ENCODE measurements at places on chromosomes 13 and 19. TPM values are rescaled to one million over a fixed set of nuclear protein-coding genes. Genes with fewer than 3 reads are reported as not detected.

The SIGLEC5 gene
- total RNA-seq = not detected

The TFDP1 gene
- 175 TPM for total RNA-seq

The CACNG6 gene
- total RNA-seq = not detected

The CPB2 gene
- total RNA-seq = not detected

The CAPN12 gene
- 4.9 TPM for total RNA-seq

The MEIOSIN gene
- not detected for total RNA-seq

The C5AR2 gene
- total RNA-seq = not detected

The ZNF573 gene
- total RNA-seq = 8.9 TPM

The ZNF563 gene
- 6.6 TPM for total RNA-seq

The GNA15 gene
- total RNA-seq = 70.9 TPM

The KCNN1 gene
- not detected for total RNA-seq

The WDR83 gene
- total RNA-seq = 19.5 TPM

The IRGC gene
- not detected for total RNA-seq

The LYPD3 gene
- 3.1 TPM for total RNA-seq

Measured in activated CD4-positive, alpha-beta T cell treated with anti-CD3 and anti-CD28 coated beads for 36 hours (primary cell).